ENCODE measurements at places on chromosomes 11 and 22. TPM values are rescaled to one million over a fixed set of nuclear protein-coding genes. Genes with fewer than 3 reads are reported as not detected.

Gene B3GAT1
- total RNA-seq = 0.03 TPM

Gene APOA5
- not detected for total RNA-seq

Gene CCDC34
- total RNA-seq = 12.6 TPM

Gene EIF3F
- total RNA-seq = 274 TPM

Gene DTX4
- 5.7 TPM for total RNA-seq

Gene LIMK2
- 80.9 TPM for total RNA-seq

Gene LINC01488
- not detected for total RNA-seq

Gene OR8A1
- total RNA-seq = not detected

Gene ST14
- 94.8 TPM for total RNA-seq

Gene POU2AF3
- not detected for total RNA-seq

Gene RAB39A
- total RNA-seq = not detected

Gene OR10D3
- not detected for total RNA-seq

Gene TEX12
- total RNA-seq = not detected

Gene VSTM5
- 0.11 TPM for total RNA-seq

Gene DDTL
- 0.61 TPM for total RNA-seq

Gene ATP6V1E1
- 118 TPM for total RNA-seq

Gene KDM4E
- total RNA-seq = not detected

Gene GPR137
- 18.3 TPM for total RNA-seq

Gene MB
- not detected for total RNA-seq

Gene CREB3L1
- total RNA-seq = 0.88 TPM

Gene HBG2
- not detected for total RNA-seq

Gene KMT5B
- total RNA-seq = 15.4 TPM

Gene SYTL2
- total RNA-seq = 1.3 TPM

Gene MRGPRX3
- total RNA-seq = 0.65 TPM

Gene ASCL2
- not detected for total RNA-seq

Gene CWC15
- total RNA-seq = 52.9 TPM

Gene ART5
- total RNA-seq = not detected

Gene STK33
- 0.39 TPM for total RNA-seq

Gene TMEM218
- total RNA-seq = 17.7 TPM

Gene TH
- 2.9 TPM for total RNA-seq

Gene DEUP1
- not detected for total RNA-seq

Gene OR51B2
- not detected for total RNA-seq

Gene CBX6
- 32.7 TPM for total RNA-seq

Gene NPTXR
- 0.04 TPM for total RNA-seq

Gene KCNK4
- not detected for total RNA-seq

Gene OR8D1
- total RNA-seq = not detected

Gene BRSK2
- total RNA-seq = 0.18 TPM

Gene ENTHD1
- total RNA-seq = not detected

Gene RIMBP3B
- total RNA-seq = not detected

Gene PARVG
- total RNA-seq = not detected

All from foreskin keratinocyte (primary cell).